GM19239 (cell line): ENCODE measurements at places on chromosomes 4 and X.

DNA sequence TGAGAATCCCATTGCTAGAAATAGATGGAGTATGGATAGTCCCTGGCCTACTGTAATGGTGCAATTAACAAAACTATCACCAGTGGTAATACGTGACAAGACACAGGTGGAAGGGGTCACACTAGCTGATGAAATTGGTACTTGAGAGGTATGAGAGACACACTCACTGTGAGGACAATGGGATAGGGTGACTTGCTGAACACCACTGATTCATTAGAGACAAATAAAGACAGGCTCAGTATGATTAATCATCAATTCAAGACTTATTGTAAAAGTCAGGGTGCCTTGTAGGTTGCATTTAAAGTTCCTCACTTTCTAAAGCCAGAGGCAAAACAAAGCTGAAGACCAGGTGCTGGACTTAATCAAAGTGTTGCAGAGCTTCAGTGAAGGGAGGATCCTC, 361.6 kb upstream of the EMCN start:
- DNase-seq = no peak

DNA sequence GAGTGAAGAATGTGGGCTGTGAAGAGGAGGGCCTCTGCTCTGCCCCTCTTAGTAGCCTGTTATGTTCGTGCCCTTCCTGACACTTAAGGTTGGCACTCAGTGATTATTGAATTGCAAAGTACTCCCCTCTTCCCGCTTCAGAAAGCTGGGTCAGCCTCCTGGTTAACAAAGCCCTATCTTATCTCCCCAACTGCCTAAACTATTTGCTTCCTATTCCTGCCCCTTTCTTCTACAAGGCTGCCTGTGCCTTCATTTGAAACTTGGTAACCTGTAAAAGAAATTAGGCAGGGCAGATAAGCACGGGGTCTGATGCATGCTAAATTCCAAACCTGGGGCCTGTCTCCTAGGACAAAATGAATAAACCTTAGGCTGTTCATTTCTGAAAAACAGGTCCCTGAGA, 23.1 kb upstream of the TMEM150C start:
- DNase-seq = no peak

DNA sequence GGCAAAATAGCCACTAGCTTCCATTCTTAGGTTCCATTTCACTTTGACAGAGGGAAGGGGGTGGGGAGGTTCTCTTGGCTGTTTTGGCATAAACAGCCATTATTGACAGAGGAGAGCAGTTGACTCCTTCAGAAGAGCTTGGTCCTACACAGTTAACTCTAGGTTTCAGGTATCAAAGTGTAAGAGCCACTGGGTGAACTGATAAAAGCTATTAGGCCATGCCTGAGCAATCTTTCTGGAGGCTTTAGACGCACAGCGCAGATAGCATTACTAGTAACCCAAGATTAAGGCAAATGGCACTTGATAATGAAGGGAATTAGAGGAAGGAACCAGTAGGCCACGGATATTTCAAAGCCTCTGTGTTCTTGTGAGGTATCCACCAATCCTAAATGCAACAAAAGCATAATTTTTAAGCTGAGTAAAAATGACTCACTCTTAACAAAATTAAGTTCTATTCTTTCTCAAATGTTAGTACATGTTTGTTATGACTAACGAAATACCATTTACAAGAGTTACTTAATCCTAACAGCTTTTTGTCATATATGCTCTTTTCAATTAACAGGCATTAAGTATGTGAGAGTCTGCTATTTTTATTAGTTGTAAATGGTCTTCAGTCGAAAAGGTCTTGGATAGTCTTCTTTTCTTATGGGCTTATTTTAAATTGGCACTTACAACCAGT, 53.6 kb downstream of the SLC7A11 start:
- no peak for DNase-seq

DNA sequence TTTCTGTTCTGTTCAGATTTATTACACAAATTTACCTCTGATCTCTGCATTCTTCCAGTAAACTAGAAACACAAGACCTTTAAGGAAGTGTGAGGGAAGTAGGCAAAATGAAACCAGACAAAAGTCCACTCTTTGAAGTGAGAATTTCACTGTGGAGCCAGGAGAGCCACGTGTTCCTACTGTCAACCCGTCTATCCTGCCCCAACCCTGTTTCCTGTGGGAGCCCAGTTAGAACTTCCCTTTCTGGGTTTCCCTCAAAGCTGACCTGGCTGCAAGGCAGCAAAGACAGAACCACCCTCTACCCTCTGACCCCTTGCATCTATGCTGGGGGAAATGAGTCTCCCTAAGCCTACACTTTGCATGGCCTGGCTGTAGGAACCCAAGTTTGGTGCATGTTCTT, 40.0 kb downstream of the TMEM144 start:
- no peak for DNase-seq

GRCh38 chrX:72100824-72101351, 30.8 kb downstream of the RTL5 start:
- peak; percentile 17 for DNase-seq

DNA sequence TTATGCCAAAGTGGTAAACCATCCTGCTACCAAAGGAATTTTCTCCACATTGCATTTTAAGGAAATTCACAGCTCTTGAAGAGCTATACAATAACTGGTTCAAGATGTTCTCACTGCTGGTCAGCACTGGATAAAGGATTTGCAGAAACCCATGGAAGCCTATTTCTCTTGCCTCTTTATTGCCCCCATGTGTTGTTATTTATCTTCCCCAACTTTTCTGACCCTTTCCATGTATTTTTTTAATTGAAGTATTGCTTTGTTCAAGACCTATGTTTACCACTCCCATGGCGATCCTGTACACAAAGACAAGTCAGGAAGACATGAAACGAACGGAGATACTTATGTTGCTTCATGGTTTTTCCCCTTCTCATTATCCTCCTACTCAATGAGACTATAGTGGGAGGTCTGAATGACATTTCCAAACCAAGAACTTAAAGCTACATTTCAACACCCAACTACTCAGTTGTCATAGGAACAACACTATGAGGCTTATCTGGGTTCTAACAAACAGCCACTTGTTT, 566.4 kb upstream of the DIPK2B start:
- DNase-seq = no peak

GRCh38 chrX:69305333-69306062, 140.2 kb upstream of the PJA1 start:
- no peak for DNase-seq

- DNase-seq = no peak
These were observed 809.6 kb downstream of the PDHA2 start for GRCh38 chr4:96649536-96649935.

DNA sequence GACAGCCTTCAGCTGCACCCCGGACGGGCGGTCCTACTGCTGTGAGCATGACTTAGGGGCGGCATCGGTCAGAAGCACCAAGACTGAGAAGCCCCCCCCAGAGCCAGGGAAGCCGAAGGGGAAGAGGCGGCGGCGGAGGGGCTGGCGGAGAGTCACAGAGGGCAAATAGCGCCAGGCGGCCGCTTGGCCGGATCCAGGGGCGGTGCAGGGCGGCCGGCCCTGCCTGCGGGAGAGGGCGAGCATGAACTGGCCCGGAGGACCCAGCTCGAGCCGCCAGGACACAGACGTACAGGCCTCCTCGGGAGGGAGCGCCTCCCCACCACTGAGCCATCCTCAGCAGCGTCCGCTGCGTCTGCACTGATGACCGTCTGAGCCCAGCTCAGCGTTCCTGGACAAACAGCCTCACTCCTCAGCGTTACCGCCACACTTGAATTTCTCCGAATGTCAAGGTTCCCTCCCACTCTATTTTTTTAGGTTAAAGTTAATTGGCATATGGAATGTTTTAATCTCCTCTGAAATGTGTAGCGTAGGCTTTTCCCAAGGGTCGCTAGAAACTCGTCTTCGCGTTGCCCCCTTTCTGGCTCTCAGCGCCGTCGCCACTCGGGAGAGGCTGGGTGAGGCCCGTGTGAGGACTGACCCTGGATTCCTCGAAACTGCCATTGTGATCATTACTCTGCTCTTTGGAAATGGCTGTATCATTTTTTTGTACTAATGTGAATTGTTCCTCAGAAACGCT, 29.9 kb downstream of the NELFA start:
- DNase-seq = no peak

DNA sequence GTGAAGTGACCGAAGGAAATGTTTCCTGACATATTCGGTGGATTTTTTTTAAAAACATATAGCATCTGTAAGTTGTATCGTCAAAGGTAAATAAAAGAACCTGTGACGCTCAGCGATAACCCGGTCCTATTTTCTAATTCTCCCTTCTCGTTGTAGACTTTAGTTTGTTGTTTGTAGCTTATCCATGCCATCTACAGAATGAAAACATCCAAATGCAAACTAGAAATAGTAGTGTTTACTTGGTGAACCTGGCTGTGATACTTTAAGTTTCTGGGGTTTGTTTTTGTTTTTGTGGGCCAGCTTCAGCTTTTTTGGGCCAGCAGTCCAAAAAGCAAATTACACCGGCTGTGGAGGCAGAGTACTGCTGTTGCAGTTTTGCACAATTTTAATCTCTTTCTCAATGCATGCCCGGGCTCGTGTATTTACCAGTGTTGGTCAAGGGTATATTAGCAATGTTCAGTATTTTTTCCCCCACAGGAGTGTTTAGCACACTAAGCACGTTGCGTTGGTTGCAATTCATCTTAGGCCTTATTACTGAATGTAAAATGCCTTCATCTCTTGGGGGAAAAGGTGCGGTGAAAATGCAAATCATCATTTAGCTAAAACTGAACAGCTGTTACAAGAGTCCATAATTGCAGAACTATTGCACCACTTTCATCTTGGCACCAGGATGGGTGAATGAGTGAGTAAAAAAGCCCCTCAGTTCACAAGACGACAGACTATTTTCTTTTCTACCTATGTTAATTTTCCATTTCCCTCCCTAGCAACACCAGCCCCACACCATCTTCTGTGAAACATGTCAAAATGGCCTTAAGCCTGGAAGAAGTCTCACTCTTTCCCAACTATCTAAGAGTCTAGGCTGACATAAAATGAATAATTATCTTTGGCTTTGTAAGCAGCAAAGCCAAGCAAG, 1.7 kb upstream of the CNOT6L start:
- no peak for DNase-seq

DNA sequence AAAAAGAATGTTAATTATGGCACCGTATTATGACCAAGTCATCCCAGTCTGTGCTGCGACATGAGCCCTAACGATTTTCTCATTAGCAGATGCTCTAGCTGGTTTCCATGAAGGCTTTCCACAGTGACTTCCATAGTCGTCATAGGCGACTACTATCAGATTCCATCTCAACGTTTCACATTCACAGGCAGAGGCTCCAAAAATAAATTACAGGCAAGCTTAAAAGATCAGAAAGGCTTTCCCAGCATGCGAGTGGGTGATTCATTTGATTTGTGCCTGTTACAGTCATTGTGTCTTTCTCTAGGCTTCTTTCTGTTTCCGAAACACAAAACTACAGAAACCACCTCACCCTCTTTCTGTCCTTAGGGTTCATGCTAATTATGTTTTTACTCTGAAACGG, 43.2 kb downstream of the PALLD start:
- no peak for DNase-seq

- DNase-seq = no peak
These were observed 223.9 kb upstream of the VEGFC start for GRCh38 chr4:177016541-177017141.

GRCh38 chr4:184648054-184648312, 1.3 kb downstream of the CASP3 start:
- no peak for DNase-seq

DNA sequence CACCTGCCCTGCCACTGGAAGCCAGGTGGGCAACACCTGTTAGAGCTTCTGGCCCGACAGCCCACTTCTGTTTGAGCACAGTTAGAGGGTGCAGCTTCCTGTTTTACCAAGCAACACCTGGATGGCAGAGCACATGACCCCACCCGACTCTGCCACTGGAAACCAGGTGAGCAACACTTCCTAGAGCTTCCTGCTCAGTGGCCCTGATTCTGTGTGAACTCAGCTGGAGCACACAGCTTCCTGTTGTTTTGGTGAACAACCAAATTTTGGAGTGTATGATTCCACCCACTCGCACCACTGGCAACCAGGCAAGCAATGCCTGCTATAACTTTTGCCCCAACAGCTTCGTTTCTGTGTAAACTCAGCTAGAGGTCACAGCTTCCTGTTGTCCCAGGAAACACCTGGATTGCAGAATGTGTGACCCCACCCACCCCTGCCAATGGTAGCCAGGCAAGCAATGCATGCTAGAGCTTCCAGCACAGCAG, 163.8 kb upstream of the KLF8 start:
- no peak for DNase-seq

DNA sequence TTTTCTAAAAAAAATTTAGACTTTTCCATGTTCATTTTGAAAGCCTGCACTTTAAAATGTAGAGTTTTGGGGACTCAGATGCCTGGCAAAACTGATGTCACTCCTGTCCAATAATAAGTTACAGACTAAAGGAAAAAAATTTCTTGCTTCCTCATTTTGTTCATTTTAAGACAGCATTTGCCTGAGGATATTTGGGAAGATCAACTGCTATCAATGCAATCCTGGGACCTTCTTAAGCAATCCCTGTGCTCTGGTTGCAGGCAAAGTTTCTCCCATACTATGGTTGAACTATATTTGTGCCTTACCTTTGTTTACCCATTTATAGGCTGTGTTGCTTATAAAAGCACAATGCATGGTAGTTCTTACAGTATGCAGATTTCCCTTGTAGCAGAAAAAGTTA, 280.4 kb downstream of the CFAP47 start:
- no peak for DNase-seq

DNA sequence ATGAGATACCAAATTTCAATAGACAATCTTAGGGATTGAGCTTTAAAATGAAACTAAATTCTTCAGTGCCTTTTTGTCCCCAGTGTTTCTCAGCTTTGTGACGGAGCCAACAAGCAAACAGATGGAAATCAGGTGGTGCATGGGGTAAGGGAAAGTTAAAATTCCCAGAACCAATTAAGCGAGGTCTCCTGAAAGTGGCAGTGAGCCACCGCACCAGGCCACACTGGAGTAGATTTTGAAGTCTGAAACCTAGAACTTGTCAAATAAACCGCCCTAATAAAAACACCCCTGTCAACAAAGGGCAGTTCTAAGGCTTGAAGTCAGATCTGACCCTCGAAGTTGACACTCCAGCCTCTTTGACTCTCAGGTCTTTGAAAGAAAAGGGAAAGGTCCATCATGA, 40.6 kb upstream of the DYNLT3 start:
- DNase-seq = no peak

DNA sequence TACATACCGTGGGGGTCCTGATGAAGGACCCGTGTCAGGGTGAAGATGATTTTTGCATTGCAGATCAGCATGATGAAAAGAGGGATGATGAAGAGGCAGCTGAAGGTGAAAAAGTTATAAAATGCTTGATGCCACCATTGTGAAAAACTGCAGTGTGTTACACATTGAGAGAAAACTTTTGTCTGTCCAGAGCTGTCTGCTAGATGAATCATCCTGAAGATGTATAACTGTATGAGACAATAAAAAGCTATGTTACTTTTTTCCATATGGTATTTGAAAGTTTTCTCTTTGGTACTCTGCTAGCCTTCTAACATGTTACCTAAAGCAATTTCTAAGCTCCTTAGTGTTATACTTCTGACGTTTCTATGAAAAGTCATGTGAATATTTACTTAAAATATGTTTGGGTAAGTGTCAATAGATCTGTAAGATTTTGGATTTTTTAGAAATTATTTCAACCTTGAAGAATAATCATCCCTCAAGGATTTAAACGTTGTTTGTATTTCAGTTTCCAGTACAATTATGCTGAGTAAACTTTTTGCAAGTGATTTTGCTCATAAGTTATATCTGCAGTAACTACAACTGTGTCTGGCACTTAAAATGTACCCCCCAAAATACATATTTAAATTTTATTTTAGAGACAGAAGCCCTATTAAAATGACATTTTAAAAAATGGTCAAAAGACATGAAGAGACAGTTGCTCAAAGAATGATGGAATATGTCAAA, 9.5 kb downstream of the GNRHR start:
- no peak for DNase-seq
